ENCODE measurements at places on chromosomes 5 and 9. TPM values are rescaled to one million over a fixed set of nuclear protein-coding genes. Genes with fewer than 3 reads are reported as not detected.
A peak's percentile ranks its signal among the peaks of the same experiment; 100 is the strongest.

- H3K27ac ChIP-seq, result no peak overlapping the region
- no peaks in the 10 kb centered on the region for H3K36me3 ChIP-seq
- H3K4me3 ChIP-seq, result no peak overlapping the region
- H3K27me3 ChIP-seq, result no peaks in the 10 kb centered on the region
- no peak for DNase-seq
These were observed 250.5 kb upstream of the PDE4D start for GRCh38 chr5:60143942-60144549.

DNA sequence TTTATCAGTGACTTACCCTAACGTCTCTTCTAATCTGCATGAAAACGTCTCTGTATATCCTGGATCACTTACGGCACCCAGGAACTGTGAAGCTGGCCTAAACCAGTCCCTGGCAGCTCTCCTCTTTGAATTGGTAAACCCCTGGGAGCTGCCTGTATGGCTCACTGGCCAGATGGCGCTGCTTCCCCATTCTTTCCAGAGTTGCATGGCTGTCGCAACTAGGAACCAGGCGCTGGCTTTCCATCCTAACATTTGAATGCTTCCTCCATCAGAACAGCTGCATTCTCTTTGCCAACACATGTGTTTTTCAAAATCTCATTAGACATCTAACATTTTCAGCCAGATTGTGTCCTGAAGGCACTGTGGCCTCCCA, 8.0 kb upstream of the PCA3 start:
- no peaks in the 10 kb centered on the region for H3K36me3 ChIP-seq
- H3K4me1 ChIP-seq, result peaks cover 3% of the 10 kb centered on the region
- no peak overlapping the region for H3K27ac ChIP-seq
- no peaks in the 10 kb centered on the region for H3K27me3 ChIP-seq
- H3K4me3 ChIP-seq, result no peak overlapping the region
- peak; percentile 25 for DNase-seq

- H3K27ac ChIP-seq, result no peak overlapping the region
- H3K27me3 ChIP-seq, result no peaks in the 10 kb centered on the region
- no peaks in the 10 kb centered on the region for H3K4me1 ChIP-seq
- H3K4me3 ChIP-seq, result no peak overlapping the region
These were observed 510.2 kb downstream of the SPATA31D1 start for GRCh38 chr9:82498541-82499317.

GRCh38 chr5:139705655-139706587, 57.8 kb downstream of the CXXC5 start:
- no peaks in the 10 kb centered on the region for H3K36me3 ChIP-seq
- no peak overlapping the region for H3K4me3 ChIP-seq
- no peak for DNase-seq
- H3K4me1 ChIP-seq, result peaks cover 13% of the 10 kb centered on the region
- no peak overlapping the region for H3K27ac ChIP-seq

GRCh38 chr5:119032656-119033055, 38.2 kb upstream of the DMXL1 start:
- H3K4me3 ChIP-seq, result no peak overlapping the region
- no peaks in the 10 kb centered on the region for H3K36me3 ChIP-seq
- no peak overlapping the region for H3K27ac ChIP-seq
- DNase-seq, result no peak
- H3K4me1 ChIP-seq, result peaks cover 7% of the 10 kb centered on the region

- no peak overlapping the region for H3K27ac ChIP-seq
- no peak for DNase-seq
- no peaks in the 10 kb centered on the region for H3K4me1 ChIP-seq
These were observed 70.2 kb downstream of the SUSD1 start for GRCh38 chr9:112104901-112105300.

Gene TXNDC8
- total RNA-seq, result not detected

Gene TAF1L
- not detected for total RNA-seq
